ENCODE measurements at places on chromosomes 1 and 21. TPM values are rescaled to one million over a fixed set of nuclear protein-coding genes. Genes with fewer than 3 reads are reported as not detected.

GRCh38 chr1:212284332-212284743 is 872 bp upstream of the PPP2R5A start:
- no peak for DNase-seq

DNA sequence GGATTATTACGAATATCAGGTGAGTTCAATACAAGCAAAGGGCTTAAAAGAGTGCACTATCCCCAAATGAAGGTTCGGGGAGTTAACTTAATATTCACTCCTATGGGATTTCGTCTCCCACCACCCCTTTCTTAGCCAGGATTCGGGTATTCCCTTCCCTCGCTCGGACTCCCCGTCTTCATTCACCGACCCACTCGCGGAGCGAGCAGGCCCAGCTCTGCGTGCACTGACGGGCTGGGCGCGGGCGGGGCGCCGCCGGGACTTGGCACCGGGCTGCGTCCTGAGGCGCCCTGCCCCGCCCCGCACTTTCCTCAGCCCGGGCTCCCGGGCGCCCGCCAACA is 7.7 kb upstream of the MPZL1 start:
- DNase-seq = no peak

Gene CSMD2
- 0.48 TPM for total RNA-seq

Gene PITHD1
- total RNA-seq = 37.6 TPM

Gene WNT4
- total RNA-seq = 0.58 TPM

Measured in kidney epithelial cell (primary cell).